ENCODE measurements at places on chromosomes 5 and 9.

- no peaks in the 10 kb centered on the region for H3K27me3 ChIP-seq
- DNase-seq, result no peak
- H3K4me1 ChIP-seq, result no peaks in the 10 kb centered on the region
- no peak overlapping the region for H3K4me3 ChIP-seq
Measured at GRCh38 chr5:133383580-133383939, 228.8 kb downstream of the FSTL4 start.

GRCh38 chr5:135995976-135996375 is 32.8 kb upstream of the TGFBI start:
- H3K27me3 ChIP-seq, result no peaks in the 10 kb centered on the region
- no peak for DNase-seq
- H3K27ac ChIP-seq, result no peak overlapping the region
- H3K4me1 ChIP-seq, result peaks cover 17% of the 10 kb centered on the region

DNA sequence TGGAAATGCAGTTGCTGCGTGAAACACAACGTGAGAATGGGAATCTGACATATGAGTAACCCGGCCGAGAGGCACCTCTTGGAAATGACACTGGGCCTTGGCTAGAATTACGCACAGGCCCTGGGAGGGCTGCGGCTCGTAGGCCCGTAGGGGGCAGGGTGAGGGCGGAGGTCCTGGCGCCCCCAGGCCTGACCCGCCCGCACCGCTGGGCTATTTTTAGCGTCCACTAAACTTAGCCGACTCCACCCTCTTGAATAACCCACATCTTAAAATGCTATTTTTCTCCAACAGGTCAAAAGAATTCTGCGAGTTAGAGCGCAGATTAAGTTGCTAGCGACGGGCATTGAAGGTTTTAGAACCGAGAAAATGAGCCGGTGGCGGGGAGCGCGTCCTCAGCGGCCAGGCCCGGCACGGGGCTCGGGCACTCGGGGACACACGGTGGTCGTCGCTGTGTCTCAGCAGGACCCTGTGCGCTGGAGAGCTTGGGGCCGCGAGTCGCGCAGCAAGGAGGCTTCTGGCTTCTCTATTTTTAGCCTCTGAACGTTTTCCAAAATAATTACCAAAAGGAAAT is 168.5 kb downstream of the AUH start:
- H3K4me3 ChIP-seq, result peak overlapping the region; percentile 54
- H3K4me1 ChIP-seq, result peaks cover 61% of the 10 kb centered on the region
- peak overlapping the region; percentile 99 for H3K27ac ChIP-seq
- peak; percentile 74 for DNase-seq
- no peaks in the 10 kb centered on the region for H3K36me3 ChIP-seq

GRCh38 chr5:135988546-135988945 is 33.8 kb upstream of the LECT2 start:
- H3K4me1 ChIP-seq, result no peaks in the 10 kb centered on the region
- DNase-seq, result no peak
- no peak overlapping the region for H3K27ac ChIP-seq
- no peak overlapping the region for H3K4me3 ChIP-seq
- no peaks in the 10 kb centered on the region for H3K27me3 ChIP-seq

GRCh38 chr5:76625087-76625815 is 2.0 kb upstream of the F2RL2 start:
- no peaks in the 10 kb centered on the region for H3K4me1 ChIP-seq
- no peak overlapping the region for H3K27ac ChIP-seq
- no peaks in the 10 kb centered on the region for H3K27me3 ChIP-seq
- H3K4me3 ChIP-seq, result no peak overlapping the region
- peaks cover 4% of the 10 kb centered on the region for H3K36me3 ChIP-seq

- no peak overlapping the region for H3K27ac ChIP-seq
- peaks cover 21% of the 10 kb centered on the region for H3K4me1 ChIP-seq
- no peak for DNase-seq
- H3K27me3 ChIP-seq, result no peaks in the 10 kb centered on the region
- H3K4me3 ChIP-seq, result no peak overlapping the region
Measured at GRCh38 chr5:124889850-124890249, 143.4 kb upstream of the ZNF608 start.

DNA sequence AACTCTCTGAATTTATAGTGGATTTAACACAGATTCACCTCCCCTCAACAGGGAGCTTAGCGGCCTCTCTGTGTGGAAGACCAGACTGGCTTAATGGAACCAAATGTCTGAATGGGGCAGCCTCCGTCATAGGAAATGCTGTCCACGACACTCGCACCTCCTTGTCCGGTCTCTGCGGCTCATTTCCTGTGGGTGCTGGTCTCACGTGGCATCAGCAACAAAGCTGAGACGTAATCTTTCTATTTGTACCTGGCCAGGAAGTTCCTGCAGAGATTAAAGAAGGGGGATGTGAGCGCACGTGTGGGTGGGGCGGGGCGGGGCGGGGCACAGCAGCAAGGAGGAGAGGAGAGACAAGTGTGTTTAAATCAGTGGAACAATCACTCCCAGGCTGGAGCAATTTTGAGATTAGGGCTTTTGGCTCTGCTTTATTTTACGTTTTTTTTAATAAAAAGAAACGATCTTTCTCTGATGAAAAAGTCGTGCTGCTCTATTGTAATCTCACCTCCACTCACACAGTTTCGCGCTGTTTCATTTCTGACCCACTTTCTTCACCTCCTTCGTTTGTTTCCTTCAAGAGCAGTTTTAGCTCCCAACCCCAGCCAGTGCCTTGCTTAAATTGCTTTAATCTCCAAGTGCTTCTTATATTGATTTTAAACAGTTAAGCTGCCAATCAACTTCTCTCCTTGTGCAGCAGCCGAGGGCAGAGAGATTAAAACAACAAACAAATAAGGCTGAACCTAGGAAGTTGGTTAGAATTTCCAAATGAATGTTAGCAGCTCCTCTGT is 132.2 kb upstream of the ASTN2 start:
- no peak overlapping the region for H3K27ac ChIP-seq
- H3K4me1 ChIP-seq, result peaks cover 4% of the 10 kb centered on the region
- H3K4me3 ChIP-seq, result peak overlapping the region; percentile 11
- H3K36me3 ChIP-seq, result no peaks in the 10 kb centered on the region
- no peaks in the 10 kb centered on the region for H3K27me3 ChIP-seq

DNA sequence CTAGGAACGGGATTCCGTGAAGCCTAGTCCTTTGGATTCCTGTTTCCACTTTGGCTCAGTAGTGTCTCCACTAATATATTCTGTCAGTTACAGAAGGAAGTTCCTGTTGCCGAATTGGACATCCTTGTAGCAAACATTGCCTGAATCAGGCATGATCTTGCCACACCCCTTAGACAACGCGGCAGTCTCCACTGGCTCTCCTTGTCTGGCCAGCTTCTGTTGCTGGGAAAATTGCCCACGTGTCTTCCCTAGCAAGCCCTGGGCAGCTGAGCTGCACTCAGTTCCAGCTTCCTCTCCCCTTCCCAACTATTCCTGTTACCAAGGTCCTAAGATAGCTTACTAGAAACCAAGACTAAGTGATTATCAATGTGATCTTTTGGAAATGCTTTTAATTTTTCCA is 316.6 kb upstream of the RIOK2 start:
- no peak overlapping the region for H3K4me3 ChIP-seq
- H3K36me3 ChIP-seq, result no peaks in the 10 kb centered on the region
- no peak overlapping the region for H3K27ac ChIP-seq
- H3K4me1 ChIP-seq, result no peaks in the 10 kb centered on the region

- H3K27me3 ChIP-seq, result no peaks in the 10 kb centered on the region
- no peaks in the 10 kb centered on the region for H3K36me3 ChIP-seq
- H3K4me1 ChIP-seq, result no peaks in the 10 kb centered on the region
- no peak overlapping the region for H3K4me3 ChIP-seq
- no peak for DNase-seq
- no peak overlapping the region for H3K27ac ChIP-seq
Measured at GRCh38 chr9:29640507-29640906, 2067.2 kb upstream of the C9orf72 start.

DNA sequence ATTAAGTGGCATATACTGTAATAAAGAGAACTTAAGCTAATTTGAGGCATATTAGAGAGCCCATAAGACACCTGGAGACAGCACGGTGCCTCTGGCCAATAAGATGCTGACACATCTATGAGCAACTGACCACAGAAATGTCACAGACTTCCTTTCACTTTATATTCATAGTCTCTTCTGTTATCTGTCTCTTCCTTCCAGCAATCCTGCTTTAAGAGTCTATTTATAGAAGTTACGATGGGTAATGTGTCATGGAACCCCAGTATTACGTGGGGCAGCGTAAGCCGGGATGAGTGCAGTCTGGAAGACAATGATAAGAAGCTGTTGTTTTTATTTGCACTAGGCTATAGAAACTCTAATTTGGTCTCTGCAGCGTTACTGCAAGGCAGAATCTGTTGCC is 136.8 kb downstream of the CFAP90 start:
- H3K27me3 ChIP-seq, result no peaks in the 10 kb centered on the region
- H3K27ac ChIP-seq, result no peak overlapping the region
- no peak overlapping the region for H3K4me3 ChIP-seq
- no peaks in the 10 kb centered on the region for H3K36me3 ChIP-seq
- no peak for DNase-seq

DNA sequence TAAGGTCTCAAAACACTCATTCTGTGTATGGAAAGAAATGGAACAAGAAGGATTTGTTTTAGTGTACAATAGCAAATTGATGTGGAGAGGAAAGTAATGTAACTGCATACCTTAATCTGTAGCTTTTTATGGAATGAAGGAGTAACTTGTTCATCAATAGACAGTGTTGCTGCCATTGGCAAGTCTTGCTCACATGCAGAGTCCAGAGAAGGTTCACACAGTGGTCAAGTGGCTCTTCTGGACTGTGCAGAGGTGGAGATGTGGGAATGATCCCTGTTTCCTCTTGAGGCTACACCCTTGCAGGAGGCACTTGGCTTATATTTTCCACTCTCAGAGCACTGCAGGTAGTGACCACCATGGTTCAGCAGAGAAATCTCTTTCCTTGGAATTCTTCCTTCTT is 132.9 kb upstream of the ANKH start:
- no peak overlapping the region for H3K4me3 ChIP-seq
- DNase-seq, result no peak
- H3K36me3 ChIP-seq, result no peaks in the 10 kb centered on the region
- no peaks in the 10 kb centered on the region for H3K27me3 ChIP-seq

DNA sequence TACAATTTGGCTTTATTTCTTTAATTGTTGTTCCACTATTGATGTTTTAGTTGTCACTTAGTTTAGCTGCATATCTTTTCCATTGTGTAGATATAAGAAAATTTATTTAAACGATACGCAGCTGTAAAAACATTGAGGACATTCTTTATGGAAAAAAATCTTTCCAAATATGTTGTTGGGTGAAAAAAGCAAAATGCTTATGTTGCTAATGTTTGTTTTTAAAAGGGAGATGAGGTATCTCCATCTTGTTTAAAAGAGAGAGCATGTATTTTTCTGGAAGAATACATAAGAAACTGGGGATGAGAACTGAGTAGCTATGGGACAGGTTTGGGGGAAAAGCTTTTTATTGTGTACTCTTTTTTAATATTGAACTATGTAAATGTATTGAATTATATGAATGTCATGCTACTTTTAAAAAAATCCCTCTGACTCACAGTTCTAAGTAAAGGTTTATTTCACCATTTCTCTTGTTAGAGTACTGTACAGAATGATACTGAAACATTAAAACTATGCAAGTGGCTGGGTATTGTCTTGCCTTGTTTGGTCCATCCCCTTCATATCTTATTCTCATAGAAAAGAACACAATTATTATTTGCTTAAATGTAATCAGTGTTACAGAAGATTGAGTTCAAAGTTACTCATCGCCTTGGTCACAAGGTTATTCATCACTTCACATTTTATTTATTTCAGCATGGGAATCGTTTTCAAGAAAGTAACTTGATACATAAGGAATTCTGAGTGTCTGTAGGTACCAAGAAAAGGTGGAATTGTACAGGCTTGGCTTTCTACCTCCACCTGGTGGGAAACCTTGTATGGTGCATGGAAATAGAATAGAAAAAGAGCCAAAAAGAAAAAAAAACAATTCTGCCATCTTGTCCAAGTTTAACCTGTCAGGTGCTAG is 85.8 kb downstream of the RIC1 start:
- DNase-seq, result no peak
- no peaks in the 10 kb centered on the region for H3K36me3 ChIP-seq
- H3K27ac ChIP-seq, result no peak overlapping the region

GRCh38 chr5:14810282-14810681 is 61.3 kb downstream of the ANKH start:
- DNase-seq, result no peak
- H3K27me3 ChIP-seq, result no peaks in the 10 kb centered on the region
- peak overlapping the region; percentile 2 for H3K27ac ChIP-seq
- H3K4me1 ChIP-seq, result peaks cover 14% of the 10 kb centered on the region
- H3K4me3 ChIP-seq, result no peak overlapping the region
- no peaks in the 10 kb centered on the region for H3K36me3 ChIP-seq

GRCh38 chr5:151039665-151040064 is 19.3 kb downstream of the GPX3 start:
- H3K27me3 ChIP-seq, result no peaks in the 10 kb centered on the region
- DNase-seq, result peak; percentile 31
- H3K36me3 ChIP-seq, result peaks cover 100% of the 10 kb centered on the region
- peak overlapping the region; percentile 66 for H3K27ac ChIP-seq
- H3K4me3 ChIP-seq, result no peak overlapping the region

DNA sequence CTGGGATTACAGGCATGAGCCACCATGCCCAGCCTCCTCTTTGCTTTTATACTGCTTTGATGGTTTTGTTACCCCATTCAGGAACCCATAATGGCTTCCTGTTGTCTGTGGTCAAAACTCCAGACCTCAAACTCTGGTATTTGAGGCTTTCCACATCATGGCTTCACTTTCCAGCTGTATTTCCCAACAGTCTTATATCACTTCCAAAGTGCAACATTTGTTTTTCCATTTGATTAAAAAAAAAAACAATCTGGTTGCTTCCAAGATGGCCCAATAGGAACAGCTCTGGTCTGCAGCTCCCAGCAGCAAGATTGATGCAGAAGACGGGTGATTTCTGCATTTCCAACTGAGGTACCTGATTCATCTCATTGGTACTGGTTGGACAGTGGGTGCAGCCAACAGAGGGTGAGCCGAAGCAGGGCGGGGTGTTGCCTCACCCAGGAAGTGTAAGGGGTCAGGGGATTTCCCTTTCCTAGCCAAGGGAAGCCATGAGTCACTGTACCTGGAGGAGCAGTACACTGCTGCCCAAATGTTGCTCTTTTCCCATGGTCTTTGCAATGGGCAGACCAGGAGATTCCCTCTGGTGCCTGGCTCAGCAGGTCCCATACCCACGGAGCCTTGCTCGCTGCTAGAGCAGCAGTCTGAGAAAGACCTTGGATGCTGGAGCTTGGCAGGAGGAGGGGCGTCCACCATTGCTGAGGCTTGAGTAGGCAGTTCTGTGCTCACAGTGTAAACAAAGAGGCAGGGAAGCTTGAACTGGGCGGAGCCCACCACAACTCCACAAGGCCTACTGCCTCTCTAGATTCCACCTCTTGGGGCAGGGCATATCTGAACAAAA is 458.4 kb downstream of the KDM4C start:
- no peaks in the 10 kb centered on the region for H3K36me3 ChIP-seq
- no peaks in the 10 kb centered on the region for H3K4me1 ChIP-seq
- H3K27ac ChIP-seq, result no peak overlapping the region
- H3K27me3 ChIP-seq, result no peaks in the 10 kb centered on the region
- no peak for DNase-seq
- H3K4me3 ChIP-seq, result no peak overlapping the region

Data from lower lobe of right lung (tissue), 2 donors.